ENCODE measurements at places on chromosomes 11 and 22.

GRCh38 chr11:45806937-45807791 is 2.2 kb downstream of the SLC35C1 start:
- DNase-seq: no peak

DNA sequence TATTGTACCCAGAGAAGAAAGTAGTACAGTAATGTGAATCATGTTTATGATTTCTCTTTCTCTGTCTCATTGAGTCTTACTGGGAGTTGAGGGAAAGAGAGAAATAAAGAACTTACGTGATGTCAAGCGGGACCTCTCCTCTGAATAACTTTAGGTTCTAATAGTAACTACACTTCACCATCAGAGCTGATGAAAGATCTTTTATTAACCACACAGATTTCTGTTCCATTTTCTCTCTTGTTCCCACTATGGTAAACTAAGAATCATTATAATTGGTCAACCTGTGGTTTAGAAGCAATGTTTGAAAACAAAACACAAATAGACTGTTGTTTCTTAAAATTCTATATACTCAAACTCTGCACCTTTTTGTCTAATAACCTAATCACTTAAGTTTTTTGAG is 142.3 kb downstream of the ELP4 start:
- DNase-seq: no peak

- no peak for DNase-seq
Measured at GRCh38 chr11:78420796-78421209, 3.2 kb upstream of the GAB2 start.

GRCh38 chr11:32088117-32088941 is 2.5 kb upstream of the RCN1 start:
- DNase-seq: no peak

GRCh38 chr22:45603619-45604018 is 68.0 kb upstream of the ATXN10 start:
- no peak for DNase-seq

DNA sequence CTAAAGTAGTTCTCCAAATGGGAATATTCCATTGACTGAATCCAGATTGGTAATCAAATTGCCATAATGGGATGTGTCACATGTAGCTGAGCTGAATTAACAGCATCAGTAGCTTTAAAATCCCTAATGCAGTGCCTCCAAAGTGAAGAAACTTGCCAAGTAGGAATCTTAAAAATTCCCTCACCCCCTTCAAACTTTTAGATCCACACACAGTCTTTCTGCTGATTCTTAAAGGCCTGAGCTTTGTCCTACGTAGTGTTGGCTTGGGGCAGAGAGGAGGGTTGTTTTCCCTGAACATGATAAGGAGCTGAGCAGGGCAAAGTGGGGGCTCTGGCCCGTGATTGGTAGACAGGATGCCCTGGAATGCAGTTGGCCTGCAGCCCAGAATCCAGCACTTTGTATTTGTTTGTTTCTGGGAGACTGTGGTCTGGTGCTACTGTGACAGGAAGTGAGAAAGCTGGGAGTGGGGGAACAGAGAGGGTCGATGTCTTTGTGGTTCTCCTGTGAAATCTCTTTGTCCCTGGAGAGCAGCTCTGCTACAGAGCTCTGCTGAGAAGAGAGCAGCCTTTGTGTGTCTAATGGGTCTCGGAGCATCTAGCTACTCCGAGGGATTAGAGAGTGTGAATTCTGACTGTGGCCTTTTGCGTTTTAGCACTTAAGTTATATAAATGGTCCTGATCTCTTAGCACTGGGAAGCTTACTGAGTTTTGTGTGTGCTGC is 16.9 kb downstream of the CTNND1 start:
- DNase-seq: no peak

DNA sequence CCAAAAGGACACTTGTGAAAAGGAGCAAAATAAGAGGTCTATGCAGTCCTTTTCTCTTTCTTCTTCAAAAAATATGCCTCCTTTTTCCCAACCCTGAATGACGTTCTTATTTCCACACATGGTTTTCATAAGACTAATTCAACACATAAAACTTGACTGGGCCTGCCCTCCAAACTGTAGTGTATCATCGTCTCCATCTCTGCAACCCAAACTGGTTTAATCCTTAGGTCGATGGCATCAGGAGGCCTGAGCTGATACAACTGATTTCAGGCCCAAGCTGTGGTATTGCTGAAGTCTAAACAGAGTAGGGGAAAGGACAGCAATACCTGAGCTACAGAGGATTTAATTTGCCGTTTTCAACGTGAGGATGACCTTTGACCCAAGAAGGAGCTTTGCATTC is 130.0 kb upstream of the MTNR1B start:
- DNase-seq: no peak

GRCh38 chr11:16902781-16903378 is 111.3 kb downstream of the PLEKHA7 start:
- no peak for DNase-seq

GRCh38 chr11:72254299-72254993 is 10.5 kb upstream of the PHOX2A start:
- DNase-seq: no peak

DNA sequence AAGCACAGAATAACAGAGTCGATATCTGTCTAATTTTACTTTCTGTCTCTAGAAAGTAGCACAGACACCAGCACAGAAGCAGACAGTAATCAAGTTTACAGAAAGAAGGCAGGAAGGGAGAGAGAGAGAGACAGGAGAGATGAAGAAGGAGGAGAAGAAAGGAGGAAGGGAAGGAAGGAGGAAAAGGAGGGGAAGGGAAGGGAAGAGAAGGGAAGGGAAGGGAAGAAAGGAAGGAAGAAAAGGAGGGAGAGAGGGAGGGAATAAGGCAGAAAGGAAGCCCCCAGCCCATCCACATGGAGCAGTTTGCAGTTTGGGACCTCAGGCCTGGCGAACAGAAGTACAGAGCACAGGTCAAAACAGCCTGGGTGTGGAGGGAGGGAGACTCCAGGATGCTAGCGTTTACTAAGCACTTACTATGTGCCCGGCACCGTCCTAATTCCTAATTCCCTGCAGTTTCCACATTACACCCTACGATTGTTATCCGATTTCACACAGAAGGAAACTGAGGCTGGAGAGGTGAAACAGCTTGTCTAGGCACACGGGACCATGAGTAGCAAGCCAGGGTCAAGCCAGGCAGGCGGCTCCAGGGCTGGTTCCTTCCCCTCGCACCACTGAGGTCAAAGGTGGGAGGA is 46.0 kb upstream of the WNT7B start:
- no peak for DNase-seq

DNA sequence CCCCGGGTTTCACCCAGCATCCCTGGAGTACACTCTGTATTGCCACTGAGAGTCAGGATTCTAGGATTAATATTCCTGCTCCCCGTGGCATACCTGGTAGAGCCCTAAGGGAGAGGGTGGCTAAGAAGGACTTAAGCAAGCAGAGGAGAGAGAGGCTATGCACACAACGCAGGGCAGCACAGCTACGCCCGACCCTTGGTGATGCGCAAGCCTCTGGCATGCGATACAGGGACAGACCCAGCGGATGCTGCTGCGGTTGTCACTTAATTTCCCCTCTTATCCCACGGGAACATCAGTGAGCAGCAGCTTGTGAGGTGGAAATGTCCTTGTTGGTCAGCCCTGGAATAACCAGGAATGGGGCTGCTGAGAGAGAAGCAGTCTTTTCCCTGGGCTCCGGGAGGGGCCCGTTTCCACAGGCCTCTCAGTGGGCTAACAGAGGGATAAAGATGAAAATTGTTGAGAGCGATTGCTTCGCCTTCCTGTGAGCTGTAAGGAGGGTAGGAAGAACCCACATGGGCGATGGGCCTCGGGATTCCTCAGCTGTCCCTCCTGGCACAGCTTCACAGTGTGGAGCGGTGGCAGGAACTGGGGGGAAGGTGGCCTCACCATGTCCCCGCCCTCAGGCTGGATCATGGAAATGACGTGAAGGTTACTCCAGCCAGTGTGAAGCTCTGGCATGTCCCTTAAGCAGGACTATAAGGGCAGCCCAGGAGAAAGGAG is 48.4 kb upstream of the RAB1B start:
- DNase-seq: no peak

- DNase-seq: peak; percentile 61
Measured at GRCh38 chr11:75142714-75143419, 8.0 kb upstream of the SLCO2B1 start.

DNA sequence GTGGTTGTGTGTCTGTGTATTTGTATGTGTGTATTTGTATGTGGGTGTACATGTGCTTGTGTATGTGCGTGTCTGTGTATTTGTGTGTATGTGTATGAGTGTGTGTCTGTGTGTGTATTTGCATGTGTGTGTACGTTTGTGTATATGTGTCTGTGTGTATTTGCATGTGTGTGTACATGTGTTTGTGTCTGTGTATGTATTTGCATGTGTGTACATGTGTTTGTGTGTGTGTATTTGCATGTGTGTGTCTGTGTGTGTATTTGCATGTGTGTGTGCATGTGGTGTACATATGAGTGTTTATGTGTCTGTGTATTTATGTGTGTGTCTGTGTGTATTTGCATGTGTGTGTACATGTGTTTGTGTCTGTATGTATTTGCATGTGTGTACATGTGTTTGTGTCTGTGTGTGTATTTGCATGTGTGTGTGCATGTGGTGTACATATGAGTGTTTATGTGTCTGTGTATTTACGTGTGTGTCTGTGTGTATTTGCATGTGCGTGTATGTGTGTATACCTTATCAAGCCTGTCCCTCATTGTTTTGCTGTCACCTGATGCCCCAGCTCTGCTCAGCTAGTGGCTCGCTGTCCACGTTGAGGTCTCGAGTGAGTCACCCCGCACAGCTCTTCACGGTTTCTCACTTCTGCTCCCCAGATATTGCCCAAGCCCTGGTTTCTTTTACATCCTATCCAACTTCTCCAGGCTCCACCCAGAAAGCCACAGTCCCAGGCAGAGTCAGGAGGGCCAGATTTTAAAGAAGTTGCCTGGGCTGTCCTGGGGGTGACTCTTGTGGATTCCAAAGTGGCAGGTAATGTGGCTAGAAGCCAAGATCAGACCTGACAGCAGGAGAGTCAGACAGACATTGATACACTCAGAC is 15.2 kb downstream of the MB start:
- DNase-seq: no peak

DNA sequence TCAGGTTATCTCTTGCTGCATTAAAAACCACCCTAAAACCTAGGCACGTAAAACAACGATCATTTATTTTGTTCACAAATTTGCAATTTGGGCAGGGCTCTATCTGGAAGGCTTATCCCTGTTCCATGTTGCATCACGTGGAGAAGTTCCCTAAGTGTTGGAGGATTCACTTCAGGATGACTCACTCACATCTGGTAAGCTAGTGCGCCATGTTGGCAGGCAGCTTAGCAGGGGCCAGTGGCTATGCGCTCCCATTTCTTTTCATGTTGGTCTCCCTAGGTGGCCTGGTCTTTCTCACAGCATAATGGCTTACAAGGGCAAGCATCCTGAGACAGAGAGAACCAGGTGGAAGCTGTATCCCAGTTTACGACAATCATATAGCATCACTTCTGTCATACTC is 226.8 kb downstream of the BLID start:
- DNase-seq: no peak

GRCh38 chr11:122120096-122120495 is 4.1 kb upstream of the BLID start:
- DNase-seq: no peak

GRCh38 chr11:76861490-76861953 is 804 bp downstream of the ACER3 start:
- DNase-seq: no peak

- DNase-seq: peak; percentile 29
Measured at GRCh38 chr11:35141571-35141971, 2.6 kb downstream of the CD44 start.

- DNase-seq: no peak
Measured at GRCh38 chr11:17812091-17812864, 77.7 kb downstream of the KCNC1 start.

- DNase-seq: no peak
Measured at GRCh38 chr22:23397613-23398567, 182.2 kb downstream of the IGLL1 start.

DNA sequence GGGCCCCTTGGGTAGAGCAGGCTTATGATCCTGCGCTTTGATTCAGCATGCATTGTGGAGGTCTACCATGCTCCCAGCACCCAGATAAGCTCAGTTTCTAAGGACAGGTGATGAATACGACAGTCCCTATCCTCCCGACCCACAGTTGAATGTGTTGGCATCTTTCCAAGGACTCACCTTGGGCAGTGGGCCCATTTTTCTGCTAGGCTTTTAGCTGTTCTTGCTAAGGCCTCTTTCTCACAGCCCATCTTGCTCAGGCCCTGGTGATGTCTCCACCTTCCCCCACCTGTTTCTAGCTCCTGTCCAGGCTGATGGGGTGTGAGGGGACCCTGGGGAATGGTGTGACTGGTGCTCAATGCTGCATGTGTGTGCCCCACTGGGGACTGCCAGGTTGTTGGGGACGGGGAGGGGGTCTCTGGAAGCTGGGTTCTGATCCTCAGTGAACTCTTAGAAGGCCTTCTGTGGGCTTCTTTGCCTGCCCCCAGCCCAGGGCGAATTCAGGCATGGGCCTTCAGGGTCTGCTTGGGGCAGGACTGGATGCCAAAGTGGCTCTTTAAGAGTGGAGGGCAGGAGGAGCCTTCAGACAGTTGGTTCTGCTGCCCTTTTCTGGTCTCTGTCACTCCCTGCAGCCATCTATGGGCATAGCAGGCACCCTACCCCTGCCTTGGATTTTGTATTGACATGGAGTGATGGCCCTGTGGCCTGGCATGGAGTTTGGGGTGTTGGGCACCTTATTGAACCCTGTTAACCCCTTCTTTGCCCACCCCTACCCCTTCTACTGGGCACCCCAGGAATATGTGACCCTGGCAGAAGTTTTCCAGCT is 33.1 kb downstream of the PHLDB1 start:
- no peak for DNase-seq

DNA sequence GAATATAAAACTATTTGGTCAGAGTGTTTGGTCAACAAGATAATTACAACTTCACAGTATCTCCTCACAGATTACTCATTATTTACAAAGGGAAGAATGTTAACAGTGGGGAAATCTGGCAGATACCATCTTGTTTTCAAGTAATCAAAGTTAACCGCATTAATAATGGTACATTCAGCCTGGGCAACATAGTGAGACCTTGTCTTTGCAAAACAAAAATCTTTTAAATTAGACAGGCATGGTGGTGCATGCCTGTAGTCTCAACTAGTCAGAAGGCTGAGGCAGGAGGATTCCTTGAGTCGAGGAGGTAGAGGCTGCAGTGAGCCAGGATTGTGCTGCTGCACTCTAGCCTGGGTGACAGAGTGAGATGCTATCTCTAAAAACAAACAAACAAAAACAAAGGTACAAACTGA is 78.5 kb downstream of the ACER3 start:
- no peak for DNase-seq

DNA sequence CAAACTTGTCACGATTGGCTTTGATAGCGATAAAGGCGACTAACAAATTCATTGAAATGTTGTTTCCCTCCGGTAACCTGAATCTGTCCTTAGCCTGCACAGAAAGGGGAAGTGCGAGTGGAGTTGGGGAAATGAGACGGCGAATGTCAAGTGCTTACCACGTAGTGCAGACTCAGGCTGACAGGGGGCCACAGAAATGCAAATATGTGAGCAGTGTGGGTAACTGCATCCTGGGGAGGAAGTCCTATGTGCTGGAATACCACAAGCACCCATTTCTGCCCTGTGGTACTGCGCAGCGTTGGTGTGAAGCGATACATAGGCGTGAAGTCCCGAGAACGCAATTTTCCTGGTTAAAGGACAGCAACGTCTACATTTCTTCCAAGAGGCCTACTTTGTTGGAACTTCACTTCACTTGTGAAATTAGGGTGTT is 869 bp upstream of the EIF4ENIF1 start:
- DNase-seq: peak; percentile 22

Data from activated CD4-positive, alpha-beta T cell treated with anti-CD3 and anti-CD28 coated beads for 1 hour (primary cell).